Activated T-helper 1 cell treated with anti-CD3 and anti-CD28 coated beads, Interleukin-2, amount 50 U/mL, for 16 hours (primary cell): ENCODE measurements at places on chromosomes 13 and 19.
A peak's percentile ranks its signal among the peaks of the same experiment; 100 is the strongest.

- DNase-seq, result no peak
Observed at GRCh38 chr13:100423375-100423774, 165.2 kb downstream of the GGACT start.

DNA sequence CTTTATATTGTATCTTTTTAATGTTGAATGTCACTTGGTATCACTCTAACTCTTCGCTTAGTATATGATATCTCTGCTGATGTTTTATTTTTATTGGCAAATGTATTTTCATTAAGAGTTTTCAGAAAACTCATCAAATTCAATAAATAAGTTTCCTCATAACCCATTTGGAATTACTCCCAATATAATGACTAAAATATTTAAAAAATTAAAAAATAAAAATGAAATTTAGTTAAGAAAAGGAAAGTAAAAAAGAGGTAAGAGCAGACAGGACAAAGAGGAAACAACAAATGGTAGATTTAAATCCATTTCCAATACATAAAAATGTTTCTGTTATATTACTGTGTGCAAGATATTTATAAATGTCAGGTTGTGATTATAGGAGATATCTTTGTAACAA lies 548.9 kb upstream of the SPRY2 start:
- no peak for DNase-seq

DNA sequence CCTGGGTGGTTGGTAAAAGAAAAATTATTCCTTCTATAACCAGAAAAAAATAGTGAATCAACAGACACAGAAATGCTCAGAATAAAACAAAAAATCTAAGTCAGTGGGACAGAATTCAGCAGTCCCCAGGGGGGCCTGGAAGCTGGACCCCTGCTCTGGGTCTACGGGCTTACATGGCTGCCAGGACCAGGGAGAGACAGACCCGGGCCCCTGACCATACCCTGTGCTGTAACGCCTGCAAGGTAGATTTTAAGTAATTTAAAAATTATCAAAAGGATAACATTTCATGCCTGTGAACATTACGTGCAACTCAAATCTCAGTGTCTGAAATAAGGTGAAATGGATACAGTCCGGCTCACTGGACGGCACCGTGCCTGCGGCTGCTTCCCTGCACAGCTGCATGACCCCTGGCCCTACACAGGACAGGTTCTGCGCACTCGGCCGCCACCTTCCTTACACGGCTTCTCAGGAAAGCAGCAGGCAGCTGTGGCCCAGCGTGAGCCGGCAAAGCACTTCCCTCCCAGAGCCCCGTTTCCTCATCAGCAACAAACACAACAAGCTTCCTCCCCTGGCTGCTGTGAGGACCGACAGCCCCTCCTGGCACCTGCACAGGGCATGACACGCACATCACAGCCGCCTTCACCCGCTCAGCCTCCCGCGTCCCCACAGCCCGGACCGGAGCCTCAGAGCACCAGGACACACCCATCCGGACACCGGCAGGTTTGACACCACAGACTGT lies 22.2 kb downstream of the RASA3 start:
- DNase-seq, result peak; percentile 66

DNA sequence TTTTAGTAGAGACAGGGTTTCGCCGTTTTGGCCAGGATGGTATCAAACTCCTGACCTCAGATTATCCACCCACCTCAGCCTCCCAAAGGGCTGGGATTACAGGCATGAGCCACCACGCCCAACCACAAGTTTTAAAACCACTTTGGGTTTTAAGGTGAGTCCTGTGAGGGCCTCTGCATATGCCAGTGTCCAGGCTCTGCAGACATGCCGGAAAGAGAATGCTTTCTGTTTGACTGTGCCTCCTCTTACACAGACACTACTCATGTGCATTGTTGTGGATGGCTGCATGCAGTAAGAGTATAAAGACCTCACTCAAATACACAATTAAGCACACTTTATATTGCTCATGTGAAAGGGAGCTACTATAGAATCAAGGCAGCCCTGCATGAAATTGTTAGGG lies 20.8 kb upstream of the SLC25A30 start:
- DNase-seq, result no peak

- no peak for DNase-seq
Observed at GRCh38 chr19:16577531-16577985, 5.3 kb upstream of the SLC35E1 start.

DNA sequence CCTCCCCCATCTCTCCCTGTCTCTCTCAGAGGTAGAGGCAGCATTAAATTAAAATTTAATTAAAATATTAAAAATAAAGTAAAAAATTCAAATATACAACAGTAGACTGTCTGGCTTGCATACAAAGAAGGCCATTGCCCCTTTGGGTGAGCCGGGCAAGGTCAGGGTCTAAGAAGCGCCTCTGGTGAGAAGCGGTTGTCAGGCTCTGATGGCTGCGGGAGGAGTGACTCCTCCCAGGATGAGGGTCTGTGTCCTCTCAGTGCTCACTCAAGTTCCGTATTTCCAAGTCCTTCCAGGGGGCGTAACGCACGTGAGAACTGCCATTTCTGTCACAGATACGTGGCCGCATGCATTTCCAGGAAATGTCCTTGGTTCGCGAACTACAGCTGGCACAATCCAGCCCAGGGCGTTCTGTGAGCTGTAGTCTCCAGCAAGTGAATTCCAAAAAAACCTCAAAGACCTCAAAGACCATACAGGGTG lies 737 bp upstream of the ZNF181 start:
- no peak for DNase-seq

- no peak for DNase-seq
Observed at GRCh38 chr13:114035583-114036531, 62.0 kb upstream of the C13orf46 start.

DNA sequence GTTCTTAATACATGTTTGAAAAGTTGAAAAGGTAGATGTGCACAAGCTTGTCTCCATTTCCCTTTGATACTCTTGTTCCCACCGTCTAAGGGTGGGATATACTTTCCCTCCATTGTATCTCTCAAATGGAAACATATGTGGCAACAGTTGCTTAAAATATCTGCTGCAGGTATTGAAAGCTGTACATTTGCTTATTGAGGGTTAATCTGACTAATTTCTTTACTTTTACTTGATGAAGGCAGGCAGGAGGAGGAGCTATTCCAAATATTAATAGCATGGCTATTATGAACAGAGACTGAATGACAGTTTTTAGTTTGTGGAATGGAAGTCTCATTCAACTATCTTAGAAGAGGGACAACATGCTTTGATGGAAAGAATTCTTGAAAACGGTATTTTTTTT lies 103.8 kb downstream of the SLC10A2 start:
- no peak for DNase-seq

GRCh38 chr19:38015216-38015615 lies 108.2 kb downstream of the SIPA1L3 start:
- no peak for DNase-seq

GRCh38 chr13:43631106-43631505 lies 155.7 kb downstream of the ENOX1 start:
- no peak for DNase-seq

DNA sequence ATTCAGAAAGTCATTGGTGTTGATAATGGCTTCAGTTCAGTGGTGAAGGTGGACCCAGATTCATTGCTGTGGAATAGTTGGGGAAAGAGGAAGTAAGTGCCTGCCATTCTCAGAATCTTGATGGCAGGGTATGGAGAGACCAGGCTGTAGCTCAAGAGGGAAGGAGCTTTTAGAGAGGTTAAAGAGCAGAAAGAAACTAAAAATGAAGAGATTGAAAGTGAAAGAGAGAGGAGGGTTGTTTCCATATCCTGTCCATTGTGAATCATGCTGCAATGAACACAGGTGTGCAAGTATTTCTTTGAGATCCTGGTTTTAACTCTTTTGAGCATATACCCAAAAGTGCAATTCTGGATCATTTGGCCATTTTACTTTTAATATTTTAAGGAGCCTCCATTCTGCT lies 12.5 kb downstream of the GJB6 start:
- DNase-seq, result no peak

GRCh38 chr13:18936104-18936503 lies 245.5 kb downstream of the TUBA3C start:
- no peak for DNase-seq

GRCh38 chr13:110713642-110713952 lies at the start of gene ING1:
Gene ING1 (plus strand): TSS chr13:110713700. CDS start chr13:110714150, 450 bp downstream.
- DNase-seq, result no peak

DNA sequence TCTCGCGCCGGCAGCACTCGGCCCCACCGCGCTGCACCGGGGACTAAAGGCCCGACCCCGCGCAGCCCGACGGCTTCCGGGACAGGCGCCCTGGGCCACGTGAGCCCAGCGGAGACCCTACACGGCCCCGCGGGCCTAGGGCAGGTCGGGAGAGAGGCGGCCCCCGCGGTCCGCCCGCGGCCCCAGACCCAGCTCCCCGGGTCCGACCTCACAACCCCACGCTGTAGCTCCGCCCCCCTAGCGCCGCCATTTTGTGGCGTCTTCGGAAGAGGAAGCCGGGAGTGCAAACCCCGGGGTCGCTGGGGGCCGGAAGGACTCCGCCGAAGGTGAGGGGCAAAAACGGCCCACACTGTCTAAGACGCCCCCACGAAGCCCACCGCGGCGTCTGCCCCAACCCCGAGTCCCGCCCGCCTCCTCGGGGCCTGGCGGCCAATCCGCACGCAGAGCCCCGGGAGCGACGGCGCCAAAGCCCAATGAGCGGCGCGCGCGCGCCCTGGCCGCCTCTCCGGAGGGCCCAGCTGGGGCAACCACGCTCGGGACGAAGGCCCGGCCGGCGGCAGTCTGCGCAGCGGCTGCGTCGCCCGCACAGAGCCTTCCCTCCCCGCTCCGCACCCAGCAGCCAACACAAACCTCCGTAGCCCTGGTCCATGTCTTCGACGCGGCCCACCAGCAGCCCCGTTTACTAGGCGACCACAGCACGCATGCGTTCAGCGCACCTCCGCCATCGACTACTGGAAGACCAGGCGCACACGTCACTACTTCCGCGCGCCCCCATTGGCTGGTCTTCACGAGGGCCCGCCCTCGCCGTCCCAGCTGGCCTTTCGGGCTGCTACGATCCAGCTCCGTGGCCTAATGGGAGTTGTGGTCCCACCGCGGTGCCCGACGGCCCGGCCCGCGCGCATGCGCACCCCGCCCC lies at the start of gene AKAP8:
AKAP8 (minus strand) TSS at position 705 of the 916 bp plus-strand sequence; CDS start at position 649, 56 bp downstream.
- DNase-seq, result peak; percentile 98

GRCh38 chr13:27006519-27007161 lies 165.0 kb downstream of the USP12 start:
- DNase-seq, result no peak

GRCh38 chr13:52001120-52001731 lies 10.0 kb downstream of the ATP7B start:
- no peak for DNase-seq

- no peak for DNase-seq
Observed at GRCh38 chr13:32659736-32660135, 73.5 kb downstream of the PDS5B start.

DNA sequence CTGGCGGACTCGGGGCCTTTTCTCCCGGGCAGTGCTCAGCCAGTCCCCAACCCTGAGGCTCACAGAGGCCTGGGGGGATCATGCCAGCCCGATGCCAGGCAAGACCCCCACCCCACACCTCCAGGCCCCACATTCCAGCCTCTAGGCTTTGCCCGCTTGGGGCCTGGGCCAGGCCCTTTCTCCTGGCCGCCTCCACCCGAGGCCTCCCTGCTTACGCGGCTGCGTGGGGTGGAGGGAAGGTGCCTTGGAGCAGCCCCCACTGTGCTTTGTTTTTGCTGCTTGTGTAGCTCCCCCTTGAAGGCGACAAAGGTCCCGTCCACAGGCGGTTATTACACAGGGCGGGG lies 38.4 kb downstream of the SMIM24 start:
- DNase-seq, result no peak

GRCh38 chr13:99193152-99193551 lies 7.5 kb upstream of the UBAC2 start:
- no peak for DNase-seq

DNA sequence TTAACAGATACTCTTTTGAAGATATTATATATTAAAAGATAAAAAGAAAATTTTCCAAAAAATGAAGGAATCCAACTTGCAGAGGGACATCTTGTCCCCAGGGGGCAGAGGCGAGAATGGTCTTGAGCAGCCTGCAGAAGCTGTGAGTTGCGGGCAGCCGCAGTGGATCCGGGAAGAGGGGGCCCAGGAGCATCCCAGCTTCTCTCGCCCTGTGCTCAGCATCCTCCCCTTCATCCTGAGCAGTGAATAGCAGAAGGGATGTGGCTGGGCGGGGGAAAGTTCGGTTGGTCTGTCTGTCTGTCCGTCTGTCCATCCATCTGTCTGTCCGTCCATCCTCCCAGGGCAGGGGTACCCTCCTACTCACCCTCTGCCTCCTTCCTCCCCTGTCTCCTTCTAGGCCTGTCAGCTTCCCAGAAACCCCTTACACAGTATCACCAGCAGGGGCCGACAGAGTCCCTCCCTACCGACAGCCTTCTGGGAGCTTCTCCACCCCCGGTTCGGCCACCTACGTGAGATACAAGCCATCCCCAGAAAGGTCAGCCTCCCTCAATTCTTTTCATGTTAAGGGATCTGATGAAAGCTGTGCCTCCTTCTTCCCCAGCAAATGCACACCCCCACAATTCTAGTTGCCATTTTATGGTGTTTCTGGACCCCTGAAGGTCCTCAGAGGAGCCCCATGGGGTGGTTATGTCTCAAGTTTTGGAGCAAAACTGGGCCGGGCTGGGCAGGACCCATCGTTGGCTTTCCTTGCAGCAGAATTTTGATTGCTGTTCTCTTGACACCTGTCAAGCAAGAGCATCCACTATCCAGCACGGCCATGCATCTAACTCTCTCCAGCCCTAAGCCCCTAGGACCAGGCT lies 81.6 kb downstream of the DPF1 start:
- DNase-seq, result no peak

DNA sequence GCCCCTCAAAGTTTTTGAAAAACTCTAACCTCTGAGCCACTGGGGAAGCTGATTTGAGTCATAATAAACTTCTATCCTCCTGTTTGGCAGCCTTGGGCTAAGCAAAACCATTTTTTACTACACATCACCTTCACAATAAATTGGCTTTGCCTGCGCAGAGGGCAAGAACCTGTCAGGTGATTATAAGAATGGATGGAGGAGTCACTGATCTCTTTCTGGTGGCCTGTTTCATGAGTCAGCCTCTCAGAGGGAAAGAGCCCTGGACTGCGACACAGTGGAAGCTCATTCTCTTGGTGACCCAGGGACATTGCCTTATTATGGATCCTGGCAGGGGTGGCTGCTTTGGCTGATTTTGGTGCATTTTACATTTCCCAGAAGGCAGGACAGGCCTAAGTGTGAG lies 17.5 kb upstream of the PSG9 start:
- no peak for DNase-seq

- no peak for DNase-seq
Observed at GRCh38 chr13:99864627-99864990, 107.0 kb downstream of the ZIC5 start.

DNA sequence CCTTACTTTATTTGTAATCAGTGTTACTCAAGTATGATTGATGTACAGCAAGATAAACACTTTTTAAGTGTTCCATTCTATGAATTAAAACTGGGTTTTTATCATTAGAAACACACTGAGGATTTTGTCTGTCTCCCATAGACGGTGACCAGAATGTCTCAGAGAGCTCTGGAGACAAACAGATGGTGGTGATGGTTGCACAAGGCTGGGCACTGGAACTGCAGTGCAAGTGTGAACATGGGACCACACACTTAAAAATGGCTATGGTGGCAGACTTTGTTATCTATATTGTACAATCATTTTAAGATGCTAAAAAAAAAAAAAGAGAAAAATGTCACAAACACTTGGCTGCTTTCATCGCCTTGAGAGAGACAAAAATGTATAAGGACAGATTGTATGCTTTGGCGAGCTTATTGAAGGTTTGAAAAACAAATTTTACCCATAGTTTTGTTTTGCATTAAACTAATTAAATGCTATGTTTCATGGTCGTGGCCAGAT lies 273.0 kb downstream of the SHISA2 start:
- no peak for DNase-seq

- DNase-seq, result no peak
Observed at GRCh38 chr13:30753030-30753616, 17.8 kb downstream of the ALOX5AP start.

- DNase-seq, result no peak
Observed at GRCh38 chr19:50548191-50549058, 19.8 kb downstream of the LRRC4B start.

- no peak for DNase-seq
Observed at GRCh38 chr13:80082396-80083080, 258.4 kb downstream of the SPRY2 start.
